ENCODE measurements at places on chromosomes 16 and 17. TPM values are rescaled to one million over a fixed set of nuclear protein-coding genes. Genes with fewer than 3 reads are reported as not detected.

DNA sequence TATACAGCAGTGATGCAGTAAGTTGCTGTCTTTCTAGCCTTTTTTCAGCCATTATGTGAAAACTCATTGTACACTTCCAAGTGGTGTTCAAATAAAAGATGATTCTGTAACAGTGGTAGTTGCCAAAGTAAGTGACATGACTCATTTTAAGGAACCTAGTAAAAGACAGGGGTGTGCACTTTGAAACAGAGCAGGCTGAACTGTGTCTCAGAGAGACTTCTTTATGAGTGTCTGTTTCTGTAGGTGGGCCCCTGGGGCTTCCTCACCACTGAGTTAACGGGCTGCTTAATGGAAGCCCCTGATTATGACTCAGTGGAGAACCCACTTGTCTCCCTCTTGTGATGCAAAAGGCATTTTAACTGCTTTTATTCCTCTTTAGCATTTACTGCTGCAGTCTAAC is 147.3 kb downstream of the PCTP start:
- no peaks in the 10 kb centered on the region for H3K27me3 ChIP-seq
- H3K4me1 ChIP-seq, result no peaks in the 10 kb centered on the region
- no peaks in the 10 kb centered on the region for H3K36me3 ChIP-seq

GRCh38 chr16:69273009-69273408 is 38.1 kb upstream of the VPS4A start:
- no peak overlapping the region for H3K4me3 ChIP-seq
- no peak overlapping the region for H3K27ac ChIP-seq
- no peaks in the 10 kb centered on the region for H3K27me3 ChIP-seq

- H3K27me3 ChIP-seq, result no peaks in the 10 kb centered on the region
- no peaks in the 10 kb centered on the region for H3K36me3 ChIP-seq
- no peak overlapping the region for H3K4me3 ChIP-seq
Measured at GRCh38 chr17:74080656-74081582, 122.6 kb upstream of the RPL38 start.

- H3K36me3 ChIP-seq, result no peaks in the 10 kb centered on the region
- H3K27ac ChIP-seq, result no peak overlapping the region
- no peaks in the 10 kb centered on the region for H3K4me1 ChIP-seq
- peaks cover 3% of the 10 kb centered on the region for H3K27me3 ChIP-seq
- no peak overlapping the region for H3K4me3 ChIP-seq
- DNase-seq, result no peak
Measured at GRCh38 chr17:58231641-58232040, 6.7 kb upstream of the LPO start.

GRCh38 chr16:70635336-70636016 is 10.9 kb upstream of the IL34 start:
- no peaks in the 10 kb centered on the region for H3K4me1 ChIP-seq
- peak; percentile 65 for DNase-seq
- no peak overlapping the region for H3K4me3 ChIP-seq
- no peaks in the 10 kb centered on the region for H3K36me3 ChIP-seq
- H3K27ac ChIP-seq, result peak overlapping the region; percentile 31

DNA sequence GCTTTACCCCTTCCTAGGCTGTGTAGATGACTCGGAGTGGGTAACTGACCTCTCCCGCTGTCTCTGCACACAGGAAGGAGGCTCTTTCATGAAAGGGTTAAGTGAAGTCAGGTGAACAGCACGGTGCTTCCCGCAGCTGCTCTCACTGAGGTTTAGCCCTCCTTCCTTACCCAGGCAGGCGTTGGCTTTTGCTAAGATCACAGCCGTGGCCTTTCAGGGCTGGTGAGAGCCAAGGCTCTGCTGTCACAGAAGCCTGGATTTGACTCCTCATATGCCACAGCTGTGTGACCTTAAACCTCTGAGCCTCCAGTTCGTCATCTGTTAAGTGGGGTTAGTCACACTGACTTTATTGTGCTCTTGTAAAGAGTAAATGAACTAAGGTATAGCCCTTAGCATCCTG is 90.9 kb upstream of the PLCG2 start:
- DNase-seq, result no peak
- H3K4me3 ChIP-seq, result no peak overlapping the region
- H3K4me1 ChIP-seq, result no peaks in the 10 kb centered on the region
- H3K36me3 ChIP-seq, result no peaks in the 10 kb centered on the region
- H3K27ac ChIP-seq, result no peak overlapping the region

DNA sequence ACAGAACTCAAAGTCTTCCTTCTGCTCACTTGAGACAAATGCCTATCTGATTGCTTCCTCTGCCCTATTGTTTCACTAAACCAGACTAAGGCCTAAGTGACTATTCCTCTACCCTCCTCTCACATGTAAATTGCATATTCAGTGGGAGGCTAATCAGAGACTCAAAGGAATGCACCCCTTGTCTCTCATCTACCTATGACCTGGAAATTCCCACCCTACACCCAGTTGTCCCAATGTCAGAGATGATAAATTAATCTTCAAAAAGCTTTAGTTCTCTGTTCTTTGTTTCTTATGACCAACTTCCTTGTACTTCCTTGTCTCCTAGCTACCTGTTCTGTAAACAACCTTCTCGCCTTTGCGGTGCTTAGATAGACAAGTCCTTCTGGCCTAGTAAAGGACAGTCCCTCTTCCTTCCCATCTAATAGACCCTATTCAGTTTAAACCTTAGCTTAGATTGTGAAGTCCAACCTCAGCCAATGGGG is 76.0 kb downstream of the EMP2 start:
- no peak for DNase-seq
- H3K4me3 ChIP-seq, result no peak overlapping the region
- H3K36me3 ChIP-seq, result no peaks in the 10 kb centered on the region
- no peaks in the 10 kb centered on the region for H3K4me1 ChIP-seq
- H3K27me3 ChIP-seq, result no peaks in the 10 kb centered on the region
- H3K27ac ChIP-seq, result no peak overlapping the region

DNA sequence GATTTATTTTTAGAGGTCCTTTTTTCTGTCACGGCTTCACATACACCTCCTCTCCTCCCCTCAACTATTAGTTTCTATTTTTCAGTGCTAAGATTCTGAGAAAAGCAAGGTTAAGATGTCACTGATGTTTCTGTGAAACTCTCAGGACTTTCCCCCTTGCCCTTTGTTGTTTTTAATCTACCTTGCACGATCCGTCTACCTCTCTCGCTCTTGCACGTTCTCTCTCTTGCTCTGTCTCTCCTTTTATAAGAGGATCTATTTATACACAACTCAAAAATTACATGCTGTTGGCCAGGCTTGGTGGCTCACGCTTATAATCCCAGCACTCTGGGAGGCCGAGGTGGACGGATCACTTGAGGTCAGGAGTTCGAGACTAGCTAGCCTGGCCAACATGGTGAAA is 43.6 kb downstream of the RPA1 start:
- no peak overlapping the region for H3K4me3 ChIP-seq
- no peak for DNase-seq
- no peak overlapping the region for H3K27ac ChIP-seq
- no peaks in the 10 kb centered on the region for H3K27me3 ChIP-seq
- H3K36me3 ChIP-seq, result peaks cover 2% of the 10 kb centered on the region
- no peaks in the 10 kb centered on the region for H3K4me1 ChIP-seq

DNA sequence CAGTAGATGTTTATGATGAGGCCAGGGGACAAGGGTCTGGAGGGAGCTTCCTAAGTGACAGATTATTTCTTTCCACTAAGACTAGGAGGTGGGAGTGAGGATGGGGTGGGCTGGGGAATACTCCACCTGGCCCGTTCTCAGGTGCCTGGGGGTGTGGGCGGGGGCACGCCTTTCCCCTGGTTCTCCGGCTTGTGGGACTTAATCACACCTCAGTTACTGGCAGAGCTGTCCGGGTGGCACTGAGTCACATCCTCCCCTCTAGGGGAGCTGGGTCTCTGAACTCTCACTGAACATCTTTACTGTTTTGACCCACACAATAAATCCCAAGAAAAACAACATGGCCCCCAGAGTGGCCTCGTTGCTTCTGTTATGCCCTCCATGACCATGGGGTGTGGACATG is 332.8 kb downstream of the MAF start:
- no peaks in the 10 kb centered on the region for H3K4me1 ChIP-seq
- no peak overlapping the region for H3K27ac ChIP-seq
- H3K4me3 ChIP-seq, result no peak overlapping the region
- DNase-seq, result no peak
- H3K36me3 ChIP-seq, result no peaks in the 10 kb centered on the region
- H3K27me3 ChIP-seq, result no peaks in the 10 kb centered on the region

GRCh38 chr17:54795046-54795445 is 105.6 kb upstream of the TOM1L1 start:
- H3K4me1 ChIP-seq, result no peaks in the 10 kb centered on the region
- H3K36me3 ChIP-seq, result no peaks in the 10 kb centered on the region
- H3K4me3 ChIP-seq, result no peak overlapping the region
- no peak for DNase-seq

DNA sequence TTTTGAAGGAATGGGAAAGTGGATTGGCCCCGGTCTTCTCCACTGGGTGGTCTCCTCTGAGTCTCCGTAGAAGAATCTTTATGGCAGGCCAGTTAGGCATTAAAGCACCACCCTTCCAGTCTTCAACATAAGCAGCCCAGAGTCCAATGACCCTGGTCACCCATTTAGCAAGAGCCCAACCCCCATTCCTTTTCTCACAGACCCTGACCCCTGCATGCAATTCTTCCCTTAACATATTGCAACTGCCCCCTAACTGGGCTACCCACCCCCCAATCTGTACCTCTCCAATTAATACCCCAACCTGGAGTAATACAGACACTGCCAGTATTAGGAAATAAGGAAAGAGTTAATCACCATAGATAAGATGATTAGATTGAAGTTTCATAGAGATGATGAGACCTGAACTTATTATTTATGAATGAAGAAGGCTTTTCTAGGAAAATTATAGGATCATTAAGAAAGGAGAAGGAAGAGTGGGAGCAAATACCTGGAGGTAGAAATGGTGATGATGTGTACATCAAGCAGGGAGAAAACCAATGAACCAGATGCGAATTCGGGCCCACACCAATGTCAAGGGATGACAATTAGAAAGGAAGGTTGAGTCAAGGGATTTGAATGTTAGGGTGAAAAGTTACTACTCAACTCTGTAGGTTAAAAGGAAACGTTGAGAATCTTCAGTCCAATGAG is 2.4 kb downstream of the CCL2 start:
- no peaks in the 10 kb centered on the region for H3K36me3 ChIP-seq
- H3K27ac ChIP-seq, result no peak overlapping the region
- DNase-seq, result no peak
- H3K27me3 ChIP-seq, result no peaks in the 10 kb centered on the region
- no peak overlapping the region for H3K4me3 ChIP-seq
- peaks cover 2% of the 10 kb centered on the region for H3K4me1 ChIP-seq

- no peaks in the 10 kb centered on the region for H3K4me1 ChIP-seq
- H3K36me3 ChIP-seq, result no peaks in the 10 kb centered on the region
- H3K4me3 ChIP-seq, result no peak overlapping the region
- H3K27ac ChIP-seq, result no peak overlapping the region
- no peaks in the 10 kb centered on the region for H3K27me3 ChIP-seq
Measured at GRCh38 chr16:935684-936083, 35.1 kb downstream of the LMF1 start.

Gene PRSS27
- total RNA-seq, result 2.2 TPM

Gene STAT5A
- total RNA-seq, result 42.1 TPM

Gene RGS11
- total RNA-seq, result 35.2 TPM

Gene CCL5
- total RNA-seq, result 7.5 TPM

Gene SLFN11
- 93.3 TPM for total RNA-seq

Gene NPIPA2
- total RNA-seq, result 7.3 TPM

Gene KIF19
- total RNA-seq, result 5.1 TPM
